GM13977 (cell line): ENCODE measurements at places on chromosomes 1 and 21.
A peak's percentile ranks its signal among the peaks of the same experiment; 100 is the strongest.

DNA sequence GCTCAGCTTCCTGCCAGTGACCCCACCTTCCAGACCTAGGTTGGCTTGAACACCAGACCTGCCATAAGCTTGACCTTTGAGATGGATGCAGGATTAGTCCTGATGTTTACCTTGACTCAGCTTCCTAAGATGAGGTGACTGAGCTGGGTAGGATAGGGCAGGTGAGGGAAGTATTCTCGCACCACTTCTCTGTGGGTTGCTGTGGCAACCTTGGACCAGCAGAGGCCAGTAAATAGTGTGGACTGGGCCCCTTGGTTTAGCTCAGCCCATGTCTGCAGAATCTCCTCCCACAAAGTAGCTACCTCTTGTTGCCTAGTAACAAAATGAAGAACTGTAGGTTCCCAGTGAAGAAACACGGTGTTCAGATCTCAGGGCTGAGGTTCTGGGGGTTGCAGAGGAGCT is 8.4 kb downstream of the RPS6KA1 start:
- peak; percentile 64 for DNase-seq

DNA sequence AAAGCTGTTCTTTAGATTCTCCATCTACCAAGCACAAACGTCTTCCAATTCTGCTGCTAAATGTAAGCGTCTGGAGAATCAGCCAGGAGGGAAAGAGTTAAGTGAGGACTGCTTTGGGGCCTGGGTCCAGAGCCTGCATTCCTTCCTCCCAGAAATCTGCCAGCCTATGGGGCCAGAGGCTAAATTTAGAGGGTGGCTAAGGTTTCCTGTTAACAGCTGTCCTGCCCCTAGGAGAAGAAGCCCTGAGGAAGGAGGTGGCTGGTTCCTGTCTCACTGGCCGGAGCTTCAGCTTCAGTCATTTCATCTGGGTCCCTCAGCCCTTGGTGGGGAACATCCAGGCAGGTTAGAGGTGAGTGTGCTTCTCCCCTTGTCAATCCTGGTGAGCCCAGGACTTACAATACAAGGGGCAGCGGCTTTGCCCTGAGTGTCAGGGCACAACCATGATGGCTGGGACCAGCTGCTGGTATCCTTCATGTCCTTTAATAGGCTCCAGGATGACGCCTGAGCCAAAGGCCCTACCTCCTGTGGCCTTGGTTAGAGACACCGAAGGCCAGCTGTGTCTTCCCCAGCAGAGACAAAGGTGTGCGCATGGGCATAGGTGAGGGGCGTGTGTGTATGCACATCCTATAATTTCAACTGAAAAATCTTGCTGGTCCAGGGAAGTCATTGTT is at the start of gene STYXL2:
STYXL2 (plus strand) TSS at position 230 of the 671 bp plus-strand sequence. CDS start 775 bp downstream, outside the sequence.
- no peak for DNase-seq

GRCh38 chr1:10969267-10969970 is 43.0 kb upstream of the TARDBP start:
- no peak for DNase-seq

- no peak for DNase-seq
Measured at GRCh38 chr1:86089765-86090164, 66.8 kb downstream of the COL24A1 start.

DNA sequence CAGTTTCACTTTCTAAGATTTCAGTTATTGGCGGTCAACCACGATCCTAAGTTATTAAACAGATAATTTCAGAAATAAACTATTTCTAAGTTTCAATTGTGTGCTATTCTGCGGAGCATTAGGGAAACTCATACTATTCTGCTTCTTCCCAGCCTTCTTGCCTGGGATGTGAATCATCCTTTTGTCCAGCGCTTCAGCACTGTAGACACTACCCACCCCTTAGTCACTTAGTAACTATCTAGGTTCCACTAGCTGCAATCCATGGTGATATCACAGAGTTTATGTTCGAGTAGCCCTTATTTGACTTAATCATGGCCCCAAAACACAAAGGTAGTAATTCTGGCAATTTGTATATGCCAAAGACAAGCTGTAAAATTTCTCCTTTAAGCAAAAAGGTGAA is 279.9 kb upstream of the ADAMTS5 start:
- no peak for DNase-seq

GRCh38 chr1:227756172-227756959 is 21.1 kb downstream of the SNAP47 start:
- DNase-seq = peak; percentile 54

- DNase-seq = no peak
Measured at GRCh38 chr1:116569381-116569670, 1.5 kb downstream of the CD58 start.

- DNase-seq = no peak
Measured at GRCh38 chr1:156905651-156906050, 12.1 kb downstream of the PEAR1 start.

GRCh38 chr1:109482791-109483671 is 674 bp upstream of the ATXN7L2 start:
- DNase-seq = peak; percentile 47

DNA sequence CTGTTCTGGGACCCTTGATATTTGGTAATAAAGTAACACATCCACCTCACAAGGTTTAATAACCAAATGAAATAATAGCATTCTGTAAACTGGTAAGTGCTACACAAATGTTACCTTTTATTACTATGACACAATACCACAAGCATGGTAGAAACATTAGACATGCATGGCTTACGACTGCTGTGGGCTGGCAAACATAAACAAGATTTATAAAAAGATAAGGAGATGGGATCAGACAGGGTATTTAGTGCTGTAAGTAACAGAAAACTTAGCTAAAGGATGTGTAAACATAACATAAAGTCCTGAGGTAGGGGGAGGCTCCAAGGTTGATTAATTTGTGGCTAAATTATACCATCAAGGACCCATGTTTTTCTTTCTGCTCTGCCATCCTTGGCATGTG is 212.6 kb downstream of the BARHL2 start:
- DNase-seq = no peak

- no peak for DNase-seq
Measured at GRCh38 chr1:153647346-153647714, 11.2 kb upstream of the SNAPIN start.

GRCh38 chr1:5430136-5430535 is 562.1 kb downstream of the NPHP4 start:
- DNase-seq = no peak

DNA sequence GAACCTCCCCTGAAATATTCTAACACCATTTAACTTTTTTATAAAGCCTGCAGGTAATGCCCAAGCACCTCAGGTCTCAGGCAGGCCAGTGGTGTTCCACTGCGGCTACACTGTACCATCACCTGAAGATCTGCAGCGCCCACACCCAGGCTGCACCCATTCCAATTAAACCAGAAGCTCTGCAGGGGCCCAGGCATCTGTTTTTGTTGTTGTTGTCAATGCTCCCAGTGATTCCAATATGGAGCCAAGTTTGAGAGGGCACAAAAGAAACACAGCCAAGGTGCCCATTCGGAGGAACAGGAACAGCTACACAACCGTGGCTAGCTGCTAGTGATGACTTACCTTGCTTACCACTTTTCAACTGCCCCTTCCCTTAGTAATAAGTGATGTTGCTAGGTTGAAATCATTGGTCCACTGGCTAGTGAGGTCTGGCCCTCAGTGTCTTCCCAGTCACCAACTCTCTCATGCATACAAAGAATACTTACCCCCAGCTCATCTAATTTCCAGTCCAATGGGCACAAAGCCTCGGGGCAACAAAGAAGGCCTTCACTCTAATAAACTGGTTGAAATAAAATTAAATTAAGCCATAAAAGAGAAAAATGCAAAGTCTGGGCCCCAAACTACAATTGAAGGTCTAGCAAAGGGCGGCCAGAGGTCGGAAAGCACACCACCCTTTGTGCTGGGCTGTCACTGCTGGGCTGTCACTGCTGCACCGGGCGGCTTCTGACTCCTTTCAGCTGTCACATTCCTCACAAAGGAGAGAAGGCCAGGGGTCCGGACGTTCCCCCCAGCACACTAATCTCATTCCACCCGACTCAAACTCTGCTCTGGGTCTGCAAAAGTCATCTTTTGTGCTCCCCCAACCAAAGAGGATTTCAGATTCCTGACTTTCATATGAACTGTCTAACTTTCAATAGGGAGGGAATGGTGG is 34.9 kb downstream of the SIPA1L2 start:
- no peak for DNase-seq
